ENCODE measurements at places on chromosomes 12 and 14. TPM values are rescaled to one million over a fixed set of nuclear protein-coding genes. Genes with fewer than 3 reads are reported as not detected.

Gene CD163
- under 0.01 TPM for total RNA-seq

Gene ALG10
- total RNA-seq: 9.7 TPM

Gene TAS2R7
- total RNA-seq: not detected

Gene ENDOU
- not detected for total RNA-seq

Gene RNF212B
- total RNA-seq: not detected

Gene ERG28
- total RNA-seq: 7.2 TPM

Gene ACSS3
- total RNA-seq: 22.4 TPM

Gene IL23A
- total RNA-seq: not detected

Gene EPYC
- total RNA-seq: 1.8 TPM

Gene KRT6A
- under 0.01 TPM for total RNA-seq

GRCh38 chr12:108982621-108983219 is 38.1 kb downstream of the SVOP start:
- no peaks in the 10 kb centered on the region for H3K36me3 ChIP-seq
- no peak overlapping the region for H3K27ac ChIP-seq
- H3K4me1 ChIP-seq: no peaks in the 10 kb centered on the region
- no peaks in the 10 kb centered on the region for H3K27me3 ChIP-seq
- no peak overlapping the region for H3K4me3 ChIP-seq
- no peak for DNase-seq

GRCh38 chr12:116777245-116777644 is 39.1 kb downstream of the RNFT2 start:
- no peak overlapping the region for H3K27ac ChIP-seq
- no peak overlapping the region for H3K4me3 ChIP-seq
- no peaks in the 10 kb centered on the region for H3K27me3 ChIP-seq
- H3K4me1 ChIP-seq: no peaks in the 10 kb centered on the region

DNA sequence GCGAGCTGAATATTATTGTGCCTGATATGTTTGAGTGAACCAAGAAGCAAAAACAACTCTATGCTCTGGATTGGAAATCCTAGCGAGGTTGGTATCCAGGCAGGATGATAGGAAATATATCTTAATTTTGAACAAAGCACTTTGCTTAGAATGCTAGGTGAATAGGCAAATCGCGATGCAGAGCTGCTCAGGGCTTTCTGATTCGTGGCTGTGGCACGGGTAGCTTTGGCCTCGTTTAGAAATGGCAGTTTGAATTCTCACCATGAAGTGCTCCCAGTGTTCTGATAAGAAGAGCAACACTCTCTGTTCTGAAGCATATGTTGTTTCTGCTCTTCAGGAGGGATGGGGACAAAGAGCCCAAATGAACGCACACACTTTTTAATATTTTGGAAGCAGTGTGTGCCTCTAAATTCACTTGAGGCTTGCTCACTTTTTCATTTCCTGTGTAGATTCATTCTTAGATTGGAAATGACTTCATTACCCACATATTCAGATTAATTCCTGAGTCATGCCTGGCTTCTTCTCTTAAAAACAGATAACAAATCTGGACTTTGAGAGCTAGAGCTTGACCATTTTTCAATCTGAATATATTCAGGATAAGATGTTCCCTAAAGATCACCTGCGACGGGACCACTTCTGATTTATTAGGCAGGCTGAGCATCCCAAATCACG is 200.9 kb downstream of the RPAP3 start:
- DNase-seq: peak; percentile 30
- peaks cover 42% of the 10 kb centered on the region for H3K4me1 ChIP-seq
- no peaks in the 10 kb centered on the region for H3K27me3 ChIP-seq

DNA sequence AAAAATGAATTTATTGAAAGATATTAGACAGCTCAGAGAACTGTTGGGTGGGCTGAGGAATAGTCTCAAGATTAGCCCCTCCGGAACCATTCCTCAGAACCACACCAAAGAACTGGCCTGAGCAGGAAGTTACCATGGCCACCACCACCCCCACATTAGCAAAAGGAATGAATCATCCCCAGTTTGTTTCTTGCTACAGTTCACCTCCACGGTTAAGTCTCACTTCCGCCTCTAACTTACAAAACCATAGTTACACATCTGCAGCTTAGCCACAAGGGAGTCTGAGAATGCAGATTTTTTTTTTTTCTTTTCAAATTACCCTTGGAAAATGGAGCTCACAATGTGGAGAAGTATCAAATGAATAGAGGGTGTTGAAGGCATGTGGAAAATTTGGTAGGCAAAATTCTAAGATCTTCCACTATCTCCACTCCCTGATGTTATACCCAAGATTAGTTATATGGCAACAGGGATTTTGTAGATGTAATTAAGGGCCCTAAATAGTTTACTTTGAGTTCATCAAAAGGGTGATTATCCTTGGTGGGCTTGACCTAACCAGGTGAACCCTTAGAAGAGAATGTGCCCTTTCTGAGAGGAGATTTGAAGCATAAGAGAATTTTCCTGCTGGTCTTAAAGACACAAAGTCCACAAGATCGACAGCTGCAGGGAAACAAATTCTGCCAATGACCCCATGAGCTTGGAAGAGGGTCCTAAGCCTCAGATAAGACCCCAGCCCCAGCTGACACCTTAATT is 129.8 kb upstream of the KRR1 start:
- no peaks in the 10 kb centered on the region for H3K27me3 ChIP-seq
- H3K36me3 ChIP-seq: no peaks in the 10 kb centered on the region
- peak; percentile 76 for DNase-seq
- H3K4me3 ChIP-seq: peak overlapping the region; percentile 1
- H3K27ac ChIP-seq: peak overlapping the region; percentile 79

DNA sequence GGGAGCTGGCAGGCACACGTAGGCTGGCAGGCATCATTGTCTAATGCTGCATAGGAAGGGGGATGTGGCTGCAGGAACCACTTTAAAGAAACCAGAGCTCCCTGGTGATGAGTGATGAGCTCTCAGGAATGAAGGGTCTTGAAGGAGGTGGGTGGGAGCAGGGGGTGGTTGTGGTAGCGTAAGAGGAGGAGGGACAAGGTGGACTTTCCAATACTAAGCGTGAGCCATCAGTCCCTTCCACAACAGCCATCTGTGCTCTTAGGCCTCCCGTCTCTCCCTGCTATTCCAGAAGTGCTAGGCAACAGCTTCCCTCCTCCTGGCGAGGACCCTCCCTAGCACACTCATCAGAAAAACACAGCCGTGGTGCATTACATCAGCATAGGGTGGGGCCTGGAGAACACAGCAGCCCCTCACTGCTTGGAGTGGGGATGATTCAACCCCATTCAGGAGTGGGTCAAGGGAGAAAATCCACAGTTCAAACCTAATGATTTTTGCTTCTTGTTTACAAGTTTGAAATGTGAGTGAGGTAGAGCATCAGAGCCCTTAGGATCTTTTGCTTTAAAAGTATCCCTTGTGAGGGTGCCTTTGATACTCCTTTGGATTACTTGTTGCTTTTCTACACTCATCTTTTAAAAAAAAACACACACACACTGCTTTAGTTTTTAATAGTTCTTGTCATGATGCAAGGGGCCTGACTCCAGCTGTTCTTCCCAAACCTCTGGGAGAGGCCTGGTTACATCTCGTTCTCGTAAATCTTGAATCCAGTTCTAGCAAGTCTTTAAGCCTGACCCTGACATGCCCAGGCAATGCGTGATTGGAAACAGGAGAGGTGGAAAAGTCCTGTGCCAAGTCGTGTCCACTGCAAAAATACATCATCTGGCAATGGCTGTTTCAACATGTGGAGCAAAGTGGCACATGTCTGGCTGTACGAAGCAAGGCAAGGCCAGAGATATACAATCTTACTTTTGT is 356.4 kb upstream of the DDHD1 start:
- no peak for DNase-seq
- peaks cover 7% of the 10 kb centered on the region for H3K4me1 ChIP-seq
- no peaks in the 10 kb centered on the region for H3K27me3 ChIP-seq
- no peak overlapping the region for H3K27ac ChIP-seq
- no peaks in the 10 kb centered on the region for H3K36me3 ChIP-seq
- no peak overlapping the region for H3K4me3 ChIP-seq

GRCh38 chr12:42299392-42300308 is 26.2 kb downstream of the ZCRB1 start:
- H3K4me1 ChIP-seq: peaks cover 3% of the 10 kb centered on the region
- H3K27ac ChIP-seq: no peak overlapping the region
- no peak overlapping the region for H3K4me3 ChIP-seq
- no peaks in the 10 kb centered on the region for H3K27me3 ChIP-seq
- no peak for DNase-seq

DNA sequence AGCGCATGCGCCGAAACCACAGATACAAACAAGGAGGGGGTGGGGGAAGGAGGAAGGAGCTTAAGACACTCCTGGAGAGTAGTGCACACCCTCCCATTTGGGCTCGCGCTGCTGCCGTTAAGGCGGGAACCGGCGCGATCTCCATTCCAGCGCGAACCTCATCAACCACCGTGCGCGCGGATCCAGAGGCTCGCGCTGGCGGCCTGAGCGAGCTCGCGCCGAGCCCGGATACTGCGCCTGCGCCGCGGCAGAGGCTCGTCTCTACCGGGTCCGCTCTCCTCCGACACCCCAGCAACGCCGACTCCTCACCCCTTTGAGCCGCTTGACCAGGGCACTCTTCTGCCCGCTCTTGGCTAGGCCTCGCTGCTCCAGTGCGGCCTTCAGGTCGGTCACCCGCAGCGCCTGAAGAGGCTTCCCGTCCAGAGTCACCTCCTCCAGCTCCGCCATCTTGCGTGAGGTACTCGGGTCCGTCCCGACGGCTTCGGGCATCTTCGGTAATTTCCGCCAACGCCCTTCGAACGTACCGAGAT is at the start of gene ACIN1:
Gene ACIN1 (minus strand): TSS at position 471 of the 530 bp plus-strand sequence. CDS start 24 bp downstream, at position 447.
- peaks cover 26% of the 10 kb centered on the region for H3K4me1 ChIP-seq
- peak within 1 kb of the TSS; percentile 89 for H3K27ac ChIP-seq
- DNase-seq: peak; percentile 92
- peaks cover 54% of the 10 kb centered on the region for H3K36me3 ChIP-seq
- peak within 1 kb of the TSS; percentile 80 for H3K4me3 ChIP-seq

GRCh38 chr12:85814741-85815140 is 21.5 kb downstream of the RASSF9 start:
- H3K4me3 ChIP-seq: no peak overlapping the region
- no peak for DNase-seq
- peaks cover under 1% of the 10 kb centered on the region for H3K4me1 ChIP-seq
- H3K27me3 ChIP-seq: no peaks in the 10 kb centered on the region
- H3K27ac ChIP-seq: no peak overlapping the region

DNA sequence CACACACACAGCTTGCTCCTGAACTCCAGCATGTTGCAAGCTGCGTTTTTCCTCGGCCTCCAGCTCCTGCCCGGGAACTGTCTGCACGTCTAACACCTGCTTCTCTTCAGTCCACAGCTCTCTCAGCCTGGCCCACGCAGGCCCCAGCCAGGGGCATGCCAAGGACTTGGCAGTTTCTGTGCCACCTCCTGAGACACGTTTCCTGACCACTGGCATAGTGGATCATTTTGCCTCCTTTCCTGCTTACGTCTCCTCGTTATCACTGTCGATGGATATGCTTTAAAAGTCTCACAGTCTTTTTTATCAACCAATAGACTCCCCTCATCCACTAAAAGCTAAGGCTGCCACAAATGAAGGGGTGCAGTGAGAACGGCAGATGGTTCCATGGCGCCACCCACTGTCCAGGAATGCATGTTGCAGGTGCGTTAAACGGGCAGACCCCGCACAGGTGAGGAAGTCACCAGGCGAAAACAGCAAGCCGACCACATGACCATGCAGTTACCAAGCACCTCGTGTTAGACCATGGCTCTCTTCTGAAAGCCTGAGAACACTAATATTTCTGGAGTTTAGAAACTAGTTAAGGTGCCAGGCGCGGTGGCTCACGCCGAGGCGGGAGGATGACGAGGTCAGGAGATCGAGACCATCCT is 14.7 kb upstream of the TEAD4 start:
- peaks cover 15% of the 10 kb centered on the region for H3K36me3 ChIP-seq
- DNase-seq: peak; percentile 73
- H3K4me1 ChIP-seq: no peaks in the 10 kb centered on the region
- H3K27me3 ChIP-seq: no peaks in the 10 kb centered on the region
- no peak overlapping the region for H3K27ac ChIP-seq

GRCh38 chr12:5051913-5052312 is 8.2 kb downstream of the KCNA5 start:
- H3K4me1 ChIP-seq: no peaks in the 10 kb centered on the region
- H3K36me3 ChIP-seq: no peaks in the 10 kb centered on the region
- H3K4me3 ChIP-seq: no peak overlapping the region
- H3K27ac ChIP-seq: no peak overlapping the region
- H3K27me3 ChIP-seq: no peaks in the 10 kb centered on the region
- no peak for DNase-seq

GRCh38 chr12:131137836-131138637 is 184.3 kb downstream of the ADGRD1 start:
- peak; percentile 88 for DNase-seq
- no peak overlapping the region for H3K4me3 ChIP-seq
- no peaks in the 10 kb centered on the region for H3K27me3 ChIP-seq

GRCh38 chr12:122308811-122309210 is 42.5 kb upstream of the VPS33A start:
- H3K27me3 ChIP-seq: no peaks in the 10 kb centered on the region
- peak overlapping the region; percentile 23 for H3K27ac ChIP-seq
- DNase-seq: peak; percentile 36

DNA sequence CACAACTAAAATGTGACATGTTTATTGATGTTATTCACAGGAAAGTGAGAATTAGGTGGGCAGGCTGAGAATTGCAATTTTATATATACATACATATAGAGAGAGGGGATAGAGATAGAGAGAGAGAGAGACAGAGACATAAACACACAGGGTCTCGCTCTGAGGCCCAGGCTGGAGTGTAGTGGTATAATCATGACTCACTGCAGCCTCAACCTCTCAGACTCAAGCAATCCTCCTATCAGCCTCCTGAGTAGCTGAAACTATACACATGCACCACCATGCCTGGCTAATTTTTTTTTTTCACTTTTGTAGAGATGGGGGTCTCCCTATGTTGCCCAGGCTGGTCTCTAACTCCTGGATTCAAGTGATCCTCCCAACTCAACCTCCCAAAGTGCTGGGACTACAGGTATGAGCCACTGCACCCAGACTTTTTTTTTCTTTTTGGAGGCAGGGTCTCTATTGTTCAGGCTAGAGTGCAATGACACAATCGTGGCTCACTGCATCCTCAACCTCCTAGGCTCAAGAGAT is 49.1 kb downstream of the R3HDM2 start:
- no peak for DNase-seq
- no peak overlapping the region for H3K4me3 ChIP-seq
- H3K27me3 ChIP-seq: no peaks in the 10 kb centered on the region
- no peaks in the 10 kb centered on the region for H3K36me3 ChIP-seq

DNA sequence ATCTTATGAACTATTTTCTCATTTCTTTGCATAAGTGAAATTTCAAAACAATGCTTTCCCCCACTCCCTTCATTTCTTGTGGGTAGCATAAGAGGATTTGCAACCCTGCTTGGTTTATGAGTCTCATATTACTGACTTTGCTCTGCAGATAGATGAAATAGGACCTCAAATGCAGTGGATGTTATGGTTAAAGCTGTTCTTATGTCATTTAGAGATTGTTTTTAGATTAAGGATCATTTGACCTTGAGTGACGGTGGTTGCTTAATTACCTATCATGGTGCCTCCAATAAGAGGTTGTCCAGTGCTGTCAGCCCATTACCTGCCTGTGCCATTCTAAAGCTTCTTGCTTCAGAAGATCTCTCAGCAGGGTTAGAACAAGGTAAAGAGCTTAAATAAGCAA is 351.4 kb upstream of the ATP2B1 start:
- H3K4me1 ChIP-seq: peaks cover 30% of the 10 kb centered on the region
- no peaks in the 10 kb centered on the region for H3K27me3 ChIP-seq
- H3K36me3 ChIP-seq: no peaks in the 10 kb centered on the region
- H3K27ac ChIP-seq: no peak overlapping the region
- DNase-seq: no peak
- H3K4me3 ChIP-seq: no peak overlapping the region

GRCh38 chr12:87047691-87048090 is 791.5 kb upstream of the MGAT4C start:
- H3K27me3 ChIP-seq: no peaks in the 10 kb centered on the region
- no peak overlapping the region for H3K27ac ChIP-seq
- no peaks in the 10 kb centered on the region for H3K36me3 ChIP-seq
- no peaks in the 10 kb centered on the region for H3K4me1 ChIP-seq
- DNase-seq: no peak

GRCh38 chr14:89640141-89640540 is 223.1 kb upstream of the FOXN3 start:
- H3K36me3 ChIP-seq: no peaks in the 10 kb centered on the region
- H3K27me3 ChIP-seq: no peaks in the 10 kb centered on the region
- no peak overlapping the region for H3K27ac ChIP-seq

All from osteoblast (primary cell).